ENCODE measurements at places on chromosomes 3 and 15. TPM values are rescaled to one million over a fixed set of nuclear protein-coding genes. Genes with fewer than 3 reads are reported as not detected.

Gene CCK
- 11.1 TPM for total RNA-seq

Gene DISP2
- total RNA-seq: 5.1 TPM

Gene BFSP2
- total RNA-seq: not detected

Gene GOLGA6C
- not detected for total RNA-seq

Gene TMEM158
- total RNA-seq: 6.1 TPM

Data from mucosa of descending colon (tissue), 3 donors.